Stimulated activated CD4-positive, alpha-beta T cell treated with anti-CD3 and anti-CD28 coated beads, Interleukin-15, amount 100 ng/mL, for 48 hours (primary cell): ENCODE measurements at places on chromosomes 6 and 20.
A peak's percentile ranks its signal among the peaks of the same experiment; 100 is the strongest.

DNA sequence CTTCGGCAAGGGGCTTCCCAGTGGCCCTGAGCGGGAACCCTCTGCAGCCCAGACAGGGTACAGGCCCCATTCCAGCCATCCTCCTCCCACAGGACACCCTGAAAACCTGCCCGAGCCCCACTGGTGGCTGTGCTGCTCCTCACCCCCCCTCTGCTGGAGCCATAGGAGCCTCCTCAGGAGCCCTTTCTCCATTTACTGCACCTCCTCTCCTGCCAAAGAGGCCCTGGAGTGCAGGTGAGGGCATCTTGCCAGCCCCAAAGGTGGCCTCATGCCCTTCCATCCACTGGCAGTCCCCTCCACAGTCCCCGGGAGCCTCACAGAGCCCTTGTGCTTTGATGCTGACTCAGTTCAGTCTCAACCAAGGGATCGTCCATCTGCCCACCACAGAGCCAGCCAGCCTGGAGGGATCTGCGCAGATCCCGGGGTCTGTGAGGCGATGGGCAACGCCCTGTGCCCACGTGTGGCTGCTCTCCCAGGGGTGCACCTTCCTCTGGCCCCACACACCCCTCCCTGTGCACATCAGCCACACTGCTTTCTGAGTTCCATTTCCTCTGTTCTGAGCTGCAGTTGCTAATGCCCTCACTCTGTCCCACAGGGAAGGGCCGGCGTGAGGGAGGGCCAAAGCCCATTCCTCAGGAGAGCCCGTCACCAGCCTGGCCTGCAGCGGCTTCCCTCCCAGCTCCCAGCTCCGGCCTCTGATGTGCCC is 228.5 kb downstream of the DLL1 start:
- DNase-seq, result no peak

DNA sequence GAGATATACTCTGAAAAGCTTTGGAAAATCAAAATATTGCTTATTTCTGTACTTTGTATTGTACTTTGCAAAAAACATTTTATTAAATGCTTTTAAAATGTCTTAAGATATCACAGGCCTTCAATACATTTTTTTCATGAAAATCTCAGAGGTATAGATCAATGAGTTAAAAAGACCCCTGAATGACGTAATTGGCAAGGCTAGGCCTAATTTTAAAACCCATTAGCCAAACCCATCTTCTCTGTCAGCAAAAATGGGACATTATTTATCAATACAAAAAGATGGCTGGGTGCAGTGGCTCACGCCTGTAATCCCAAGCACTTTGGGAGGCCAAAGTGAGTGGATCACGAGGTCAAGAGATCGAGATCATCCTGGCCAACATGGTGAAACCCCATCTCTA is 84.8 kb upstream of the PAK5 start:
- DNase-seq, result no peak

- DNase-seq, result no peak
Measured at GRCh38 chr6:69813508-69813907, 16.7 kb upstream of the LMBRD1 start.

- no peak for DNase-seq
Measured at GRCh38 chr6:84258866-84259265, 31.4 kb upstream of the CEP162 start.

- DNase-seq, result no peak
Measured at GRCh38 chr6:32883789-32884188, 29.8 kb downstream of the PSMB9 start.

DNA sequence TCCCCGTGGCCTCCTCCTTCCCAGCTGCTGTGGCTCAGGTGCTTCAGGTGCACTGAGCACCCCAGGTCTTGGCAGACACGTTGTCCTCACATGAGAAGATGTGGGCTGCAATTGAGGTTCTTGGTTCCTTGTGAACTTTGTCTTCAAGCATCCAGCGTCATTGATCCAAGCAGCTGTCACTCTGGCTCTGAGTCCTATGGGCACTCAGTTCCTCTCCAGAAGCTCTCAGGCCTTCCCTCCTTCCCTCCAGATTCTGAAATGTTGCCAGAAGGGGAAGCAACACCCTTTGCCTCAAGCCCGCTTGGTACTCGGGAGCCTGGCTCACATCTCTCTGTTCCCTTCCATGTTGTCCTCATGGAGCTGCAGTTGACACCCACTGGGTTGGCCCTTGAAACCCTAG is 8.4 kb upstream of the MRGBP start:
- DNase-seq, result no peak

GRCh38 chr20:3744806-3745685 is 12.6 kb downstream of the HSPA12B start:
- DNase-seq, result peak; percentile 70

GRCh38 chr20:36096435-36096834 is 58.1 kb upstream of the EPB41L1 start:
- DNase-seq, result no peak

DNA sequence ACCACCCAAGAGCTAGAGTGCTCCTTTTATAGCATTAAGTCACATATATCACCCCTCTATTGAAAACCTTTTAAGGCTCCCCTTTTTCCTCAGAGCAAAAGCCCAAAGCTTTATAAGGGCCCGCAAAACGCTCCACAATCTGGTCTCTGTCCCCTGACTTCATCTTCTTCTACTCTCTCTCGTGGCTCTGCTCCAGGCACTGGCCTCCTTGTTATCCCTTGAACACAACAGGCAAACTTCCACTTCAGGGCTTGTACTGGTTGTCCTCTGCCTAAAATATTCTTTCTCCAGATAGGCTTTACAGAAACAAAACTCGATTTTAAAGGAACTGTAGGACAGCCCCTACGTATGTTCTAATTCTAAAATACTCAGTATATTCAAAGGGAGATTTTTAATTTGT is 44.0 kb upstream of the SPDEF start:
- DNase-seq, result no peak

GRCh38 chr20:2280082-2280481 is 15.7 kb upstream of the TGM3 start:
- DNase-seq, result no peak

DNA sequence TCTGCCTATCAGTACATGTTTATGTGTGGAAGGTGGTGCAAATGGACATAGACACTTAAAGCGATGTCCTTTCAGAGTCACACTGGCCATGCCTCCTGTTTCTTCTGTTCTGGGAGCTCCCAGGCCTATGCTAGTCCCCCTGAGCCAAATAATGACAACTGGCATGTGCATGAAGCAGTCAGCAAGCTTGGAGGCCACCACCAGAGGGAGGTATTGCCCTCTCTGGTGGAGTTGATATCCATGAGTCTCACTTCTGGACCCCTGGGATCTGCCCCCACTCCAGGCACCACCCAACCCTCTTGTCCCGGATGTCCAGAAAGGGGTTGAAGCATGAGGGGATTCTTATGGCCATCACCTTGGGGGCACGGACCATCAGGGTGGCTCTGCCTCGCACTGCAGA is 172.2 kb downstream of the AIG1 start:
- no peak for DNase-seq

DNA sequence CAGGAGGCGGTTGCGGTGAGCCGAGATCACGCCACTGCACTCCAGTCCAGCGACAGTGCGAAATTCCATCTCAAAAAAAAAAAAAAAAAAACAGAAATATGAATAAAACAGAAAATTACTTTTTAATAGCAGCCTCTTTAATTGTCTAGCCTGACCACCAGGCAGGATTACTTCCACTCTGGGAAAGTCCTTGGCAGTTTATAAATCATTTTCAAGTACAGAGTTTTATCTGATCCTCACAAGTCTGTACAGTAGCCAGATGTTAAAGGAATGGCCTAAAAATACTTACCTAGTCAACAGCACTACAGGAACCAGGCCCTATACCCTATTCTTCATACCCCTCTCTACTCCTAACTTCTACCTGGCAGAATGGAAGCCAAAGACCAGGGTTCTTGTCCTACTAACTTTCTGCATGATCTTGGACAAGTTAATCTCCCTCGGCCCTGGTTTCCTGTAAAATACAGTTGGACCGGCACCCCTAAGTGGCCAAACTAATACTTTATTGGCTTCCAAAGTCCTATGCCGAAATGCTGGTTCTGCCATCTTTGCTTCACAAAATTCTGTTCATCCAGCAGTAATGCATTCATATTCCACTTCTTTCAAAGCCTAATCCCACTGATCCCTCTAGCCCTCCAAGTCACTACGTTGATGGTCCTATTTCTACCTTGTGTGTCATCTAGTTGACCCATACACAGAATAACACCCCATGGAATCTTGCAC is 1.9 kb downstream of the EIF2S2 start:
- no peak for DNase-seq

- no peak for DNase-seq
Measured at GRCh38 chr20:41696428-41696827, 78.3 kb upstream of the CHD6 start.

DNA sequence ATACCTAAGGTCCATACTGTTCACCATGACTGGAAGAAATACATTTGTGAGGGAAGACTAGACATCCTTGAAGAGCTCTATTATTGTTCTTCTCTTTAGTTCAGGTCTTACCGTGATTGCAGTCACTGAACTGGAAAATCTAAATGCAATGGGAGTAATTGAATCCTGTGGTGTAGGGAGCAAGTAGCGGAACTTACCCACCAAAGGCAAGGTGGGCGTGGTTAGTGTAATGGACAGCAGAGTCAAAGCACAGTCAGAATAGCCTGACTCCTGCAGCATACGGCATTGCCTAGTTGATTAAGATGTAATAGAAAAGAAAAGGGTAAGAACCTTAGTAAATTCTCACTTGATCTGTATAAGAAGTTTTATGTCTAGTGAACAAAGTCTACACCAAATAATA is 679.7 kb upstream of the EPHA7 start:
- no peak for DNase-seq

GRCh38 chr20:35767683-35768481 is 3.9 kb upstream of the PHF20 start:
- DNase-seq, result peak; percentile 35

GRCh38 chr6:169339025-169339424 is 85.4 kb upstream of the THBS2 start:
- no peak for DNase-seq

DNA sequence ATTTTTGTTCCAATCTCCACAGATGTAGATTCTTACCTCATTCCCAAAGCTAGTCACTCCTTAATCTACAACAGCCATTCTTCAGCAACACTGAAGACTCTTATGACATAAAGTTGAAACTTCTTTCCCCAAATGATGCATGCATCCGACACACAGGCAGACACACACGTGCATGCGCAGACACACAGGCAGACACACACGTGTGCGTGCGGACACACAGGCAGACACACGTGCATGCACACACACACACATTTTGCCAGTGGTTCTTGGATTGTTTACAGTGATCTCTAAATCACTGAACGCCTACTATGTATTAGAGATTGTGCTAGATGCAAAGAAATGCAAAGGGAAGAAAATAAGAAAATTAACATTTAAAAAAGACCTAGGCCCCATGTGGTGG is 9.0 kb upstream of the TRPC4AP start:
- no peak for DNase-seq

- DNase-seq, result no peak
Measured at GRCh38 chr20:7981374-7981773, 38.2 kb downstream of the TMX4 start.

- no peak for DNase-seq
Measured at GRCh38 chr6:105324386-105324950, 78.4 kb downstream of the PREP start.

- DNase-seq, result no peak
Measured at GRCh38 chr6:149400050-149400449, at the start of gene SUMO4. Gene SUMO4, plus strand, starts transcription at chr6:149400262. Its CDS starts 130 bp downstream, at chr6:149400392.
